ENCODE measurements at places on chromosomes 12 and 14.

- DNase-seq: no peak
Measured at GRCh38 chr14:95286645-95287044, 33.1 kb downstream of the CLMN start.

- DNase-seq: no peak
Measured at GRCh38 chr14:81679226-81679625, 145.6 kb upstream of the SEL1L start.

DNA sequence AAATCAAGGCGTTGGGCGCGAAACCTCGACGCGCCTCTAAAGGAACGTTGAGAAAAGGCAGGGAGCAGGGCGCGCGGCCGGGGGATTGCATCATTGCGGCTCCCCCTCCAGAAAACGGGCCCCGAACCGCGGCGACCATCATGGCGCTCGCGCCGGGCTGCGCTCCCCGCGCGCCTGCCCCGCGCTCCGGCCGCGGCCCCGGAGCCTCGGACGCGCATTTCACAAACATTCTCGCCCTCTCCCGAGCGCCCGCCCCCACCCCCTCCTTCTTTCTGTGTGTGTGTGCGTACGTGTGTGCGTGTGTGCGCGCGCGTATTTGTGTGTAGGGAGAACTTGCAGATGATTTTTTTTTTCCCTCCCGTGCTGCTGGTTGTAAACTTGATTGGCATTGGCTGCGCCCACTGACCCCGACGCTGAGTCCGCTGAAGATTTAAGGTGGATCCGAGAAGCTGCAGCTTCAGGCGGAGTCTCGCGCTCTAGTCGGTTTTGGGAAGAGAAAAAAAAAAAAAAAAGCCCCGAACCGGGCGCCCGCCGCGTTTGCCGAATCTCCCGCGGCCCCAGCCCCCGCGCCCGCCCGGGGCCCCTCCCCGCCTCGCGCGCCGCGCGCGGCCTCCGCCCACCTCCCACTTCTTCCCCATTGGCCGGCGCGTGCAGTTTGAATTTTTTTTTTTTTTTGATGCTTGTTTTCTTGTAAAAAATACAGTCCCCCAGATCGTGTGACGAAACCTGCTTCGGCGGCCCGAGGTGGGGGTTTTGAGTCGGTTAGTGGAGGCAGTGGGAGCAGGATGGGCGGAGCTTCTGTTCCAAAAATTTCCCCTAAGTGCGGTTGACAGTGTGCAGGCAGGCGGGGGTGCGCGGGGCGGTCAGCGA is 8.2 kb downstream of the CDKN1B start:
- peak; percentile 94 for DNase-seq

- DNase-seq: no peak
Measured at GRCh38 chr12:105613887-105614286, 283.4 kb downstream of the C12orf75 start.

DNA sequence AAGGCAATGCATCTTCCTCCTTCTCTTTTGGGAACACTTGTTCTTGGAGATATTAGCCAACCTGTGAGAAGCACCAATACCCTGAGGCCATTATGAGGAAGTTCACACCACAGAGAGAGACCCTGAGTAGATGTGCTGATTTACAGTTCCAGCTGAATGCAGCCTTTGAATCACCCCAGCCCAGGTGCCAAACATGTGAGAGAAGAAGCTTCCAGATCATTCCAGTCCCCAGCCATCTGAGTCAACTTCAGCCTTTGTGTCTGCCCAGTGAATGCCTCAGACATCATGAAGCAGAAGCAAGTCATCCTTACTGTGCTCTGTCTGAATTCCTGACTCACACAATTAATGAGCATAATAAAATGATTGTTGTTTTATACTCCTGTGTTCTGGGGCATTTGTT is 25.1 kb downstream of the C12orf42 start:
- no peak for DNase-seq

GRCh38 chr14:22448905-22449599 is 140.0 kb downstream of the DAD1 start:
- peak; percentile 39 for DNase-seq

DNA sequence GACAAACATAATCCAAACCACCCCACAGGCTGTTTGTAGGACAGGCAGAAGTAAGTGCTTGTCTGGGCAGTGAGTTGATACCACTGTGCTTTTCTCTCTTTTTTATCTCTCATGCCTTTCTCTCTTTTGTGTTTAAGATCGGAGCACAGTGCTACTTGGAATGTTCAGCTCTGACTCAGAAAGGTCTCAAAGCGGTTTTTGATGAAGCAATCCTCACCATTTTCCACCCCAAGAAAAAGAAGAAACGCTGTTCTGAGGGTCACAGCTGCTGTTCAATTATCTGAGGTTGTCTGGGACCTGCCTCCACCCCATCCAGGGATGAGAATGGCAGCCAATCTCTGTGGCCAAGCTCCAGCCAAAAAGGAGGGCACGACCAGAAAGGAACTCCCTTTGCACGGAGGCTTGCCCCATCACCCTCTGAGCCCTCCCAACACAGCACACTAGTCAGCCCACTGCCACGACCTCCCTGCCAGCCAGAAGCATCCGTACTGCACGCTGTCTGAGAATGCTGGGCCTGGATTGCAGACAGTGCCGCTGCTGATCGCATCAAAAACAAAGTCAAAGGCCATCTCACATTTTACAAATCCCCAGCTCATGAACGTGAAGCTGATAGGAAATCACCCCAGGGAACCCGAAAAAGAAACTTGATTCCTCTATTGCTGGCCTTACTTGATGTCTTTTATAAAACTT is 27.8 kb downstream of the GPHB5 start:
- no peak for DNase-seq

GRCh38 chr14:106094654-106095189 is 568.3 kb downstream of the TMEM121 start:
- no peak for DNase-seq

DNA sequence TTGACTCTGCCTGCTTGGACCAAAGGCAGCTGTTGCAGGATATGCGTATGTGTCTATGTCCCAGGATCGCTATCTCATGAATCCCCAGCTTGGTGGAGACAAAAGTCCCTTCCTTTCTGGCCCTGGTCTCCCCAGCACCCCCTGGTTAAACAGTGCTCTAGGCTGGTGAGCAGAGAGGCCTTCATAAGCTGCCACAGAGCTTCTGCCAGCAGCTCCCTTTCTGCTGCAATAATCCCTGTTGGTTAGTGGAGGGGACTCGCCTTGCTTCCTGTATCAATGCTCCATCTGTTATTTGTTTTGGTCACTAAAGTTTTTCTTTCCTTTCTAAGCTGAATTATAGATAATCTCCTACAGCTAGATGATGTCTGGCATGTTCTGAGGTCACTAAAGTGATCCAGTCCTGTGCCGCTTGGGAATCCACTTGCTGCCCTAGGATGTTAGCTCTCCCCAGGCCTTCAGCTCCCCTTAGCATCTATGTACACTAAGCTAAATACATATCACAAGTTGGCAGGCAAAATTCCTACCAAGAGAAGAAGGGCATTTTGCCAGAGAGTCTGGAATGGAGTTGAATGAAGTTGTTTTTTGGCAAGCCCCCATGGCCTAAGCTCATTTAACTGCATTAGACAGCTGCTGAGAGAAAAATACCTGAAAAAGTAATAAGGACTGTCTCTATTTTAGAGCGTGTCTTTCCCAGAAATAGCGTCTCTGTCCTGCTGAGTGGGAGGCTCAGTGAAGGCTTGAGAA is 47.8 kb downstream of the RDH12 start:
- DNase-seq: no peak

GRCh38 chr14:99687284-99688209 is 3.4 kb downstream of the CYP46A1 start:
- DNase-seq: no peak

DNA sequence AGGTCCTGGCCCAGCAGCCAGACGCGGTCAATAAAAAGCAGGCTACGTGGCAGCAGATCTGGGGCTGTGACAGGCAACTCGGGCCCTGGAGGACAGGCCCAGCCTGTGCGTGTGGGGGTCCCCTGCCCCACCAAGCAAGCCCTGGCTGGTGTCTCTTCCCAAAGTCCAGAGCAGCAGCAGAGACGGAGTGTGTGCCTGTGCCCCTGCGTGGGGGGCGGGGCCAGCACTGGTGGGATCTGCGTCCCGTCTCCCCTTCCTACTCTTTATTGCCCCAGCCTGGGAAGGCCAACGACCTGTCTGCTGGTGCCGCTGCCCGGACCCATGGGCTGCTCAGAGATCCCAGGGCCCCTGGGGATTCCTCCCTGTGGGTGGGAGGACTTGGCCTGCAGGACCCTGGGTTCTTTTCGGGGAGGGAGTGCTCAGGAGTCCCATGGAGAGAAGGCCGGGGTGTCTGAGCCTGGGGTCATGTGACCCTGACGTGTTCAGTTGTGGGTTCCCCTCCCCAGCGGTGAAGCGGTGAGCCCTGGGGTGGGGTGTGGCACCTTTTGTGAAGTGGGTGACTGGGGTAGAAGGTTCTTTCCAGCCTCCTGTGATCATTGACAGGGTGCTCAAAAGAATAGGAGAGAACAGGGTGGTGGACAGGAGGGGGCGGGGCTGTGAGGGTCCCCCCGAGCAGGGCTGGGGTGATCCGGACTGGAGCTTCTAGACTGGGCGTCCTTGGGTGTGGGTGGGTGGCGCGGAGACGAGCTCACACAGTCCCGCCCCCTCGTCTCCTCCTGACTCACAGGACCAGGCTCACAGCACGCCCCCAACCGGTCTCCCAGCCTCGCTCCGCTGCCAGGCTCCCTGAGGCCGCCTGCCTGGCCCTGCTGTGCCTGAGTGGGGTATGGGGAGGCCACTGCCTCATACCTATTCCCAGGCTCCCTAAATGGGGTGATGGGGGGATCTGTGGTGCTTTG is 22.4 kb downstream of the ASPG start:
- DNase-seq: no peak

DNA sequence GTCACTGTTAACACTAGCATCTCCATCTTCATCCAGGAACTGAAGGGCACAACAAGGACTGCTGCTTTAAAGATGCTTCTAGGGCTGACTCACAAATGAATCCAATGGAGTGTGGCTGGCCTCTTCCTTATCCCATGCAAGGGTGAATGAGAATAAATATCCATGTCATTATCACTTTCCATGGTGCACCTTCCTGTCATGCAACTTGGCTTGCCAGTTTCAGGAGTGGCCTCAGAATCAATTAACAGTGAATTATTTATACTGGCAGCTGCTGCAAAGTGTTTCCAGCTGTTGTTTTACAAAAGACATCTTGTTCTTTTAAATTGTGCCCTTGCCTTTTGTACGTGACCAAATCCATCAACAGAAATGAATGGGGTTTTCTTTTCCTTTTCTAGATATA is 499.3 kb upstream of the TMEM132C start:
- no peak for DNase-seq

DNA sequence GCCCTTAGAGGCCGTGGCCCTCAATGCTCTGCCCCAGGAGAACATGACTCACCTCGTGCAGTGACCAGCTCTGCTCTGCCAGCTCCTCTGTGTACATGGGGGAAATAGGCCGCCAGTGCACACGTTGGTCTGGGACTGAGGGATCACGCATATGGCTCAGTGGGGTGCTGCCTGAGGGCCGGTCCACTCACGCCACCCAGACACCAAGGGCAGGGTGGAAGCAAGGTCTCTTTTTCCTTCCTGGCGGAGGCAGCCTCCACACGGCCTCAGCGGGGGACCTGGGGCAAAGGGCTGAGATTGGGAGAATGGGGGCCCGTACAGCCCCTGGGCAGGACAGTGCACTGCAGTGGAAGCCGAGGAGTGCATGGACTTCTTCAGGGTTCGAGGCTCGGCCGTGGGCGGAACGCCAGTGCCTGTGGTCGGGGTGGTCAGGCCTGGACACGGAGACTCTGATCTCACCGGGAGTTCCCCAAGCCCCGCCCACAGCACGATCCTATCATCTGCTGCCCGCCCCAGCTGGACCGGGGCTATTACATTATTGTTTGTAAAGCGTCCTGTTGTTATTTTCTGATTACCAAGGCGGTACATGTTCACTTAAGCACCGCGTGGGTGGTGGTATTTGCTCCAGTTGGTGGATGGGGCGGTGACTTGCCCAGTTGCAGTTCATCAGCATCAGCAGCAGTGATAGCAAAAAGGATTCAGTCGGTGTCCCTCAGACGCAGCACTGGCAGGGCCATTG is 38.8 kb upstream of the TDRD9 start:
- DNase-seq: peak; percentile 41

DNA sequence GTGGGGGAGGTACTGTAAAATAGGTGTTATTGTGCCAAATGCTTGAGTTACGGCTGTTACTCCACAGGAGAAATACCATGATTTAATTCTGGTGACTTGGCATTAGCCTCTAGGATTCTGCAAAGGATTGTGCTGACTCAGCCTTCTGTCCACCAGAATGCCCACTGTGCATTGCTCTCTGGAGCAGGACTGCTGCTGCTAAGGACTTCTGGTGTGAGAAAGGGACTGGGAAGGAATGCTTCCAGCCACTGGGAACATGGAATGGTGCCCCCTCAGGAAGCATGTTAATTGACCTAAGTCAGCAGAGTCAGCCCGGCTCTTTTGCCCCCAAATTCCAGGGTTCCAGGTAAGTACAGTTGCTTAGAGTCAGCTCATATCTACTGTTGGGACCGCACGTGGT is 32.9 kb downstream of the ZFHX2 start:
- no peak for DNase-seq

- DNase-seq: no peak
Measured at GRCh38 chr14:105168093-105168420, 519 bp downstream of the JAG2 start.

DNA sequence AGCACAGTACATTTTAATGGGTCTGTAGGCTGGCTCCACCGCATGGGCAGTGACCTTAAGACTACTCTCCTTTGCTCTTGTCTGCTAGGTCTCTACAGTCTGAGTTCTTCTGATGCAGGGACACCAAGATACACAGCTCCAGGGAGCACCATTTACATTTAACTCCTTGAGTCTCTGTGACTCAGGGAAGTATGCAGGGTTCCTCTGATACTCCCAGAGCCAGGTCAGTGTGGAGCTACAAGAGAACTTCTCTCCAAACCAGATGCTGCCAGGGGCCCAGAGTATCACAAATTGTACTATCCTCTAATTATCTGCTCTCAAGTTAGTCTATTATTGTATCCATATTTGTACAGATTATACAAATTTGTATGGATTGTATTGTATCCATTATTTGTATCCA is 15.2 kb downstream of the ZFP36L1 start:
- no peak for DNase-seq

DNA sequence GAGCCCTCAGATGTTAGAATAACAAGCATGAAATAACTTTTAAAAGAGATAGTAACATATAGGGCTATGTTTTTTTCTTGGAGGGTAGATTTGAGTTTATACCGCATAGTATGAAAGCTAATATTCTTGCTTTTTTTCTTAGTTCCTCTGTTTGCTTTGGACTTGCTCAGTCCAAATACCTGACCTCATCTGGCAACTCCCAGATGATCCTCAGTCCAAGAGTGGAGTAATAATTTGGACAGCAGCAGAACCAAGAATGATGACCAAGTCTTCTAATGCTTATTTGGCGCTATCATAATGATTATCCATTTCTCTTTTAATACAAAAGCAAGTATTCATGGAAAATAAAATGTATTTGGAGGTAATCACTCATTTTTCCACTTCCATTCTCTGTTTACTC is 45.6 kb downstream of the GUCY2C start:
- DNase-seq: no peak

GRCh38 chr14:69580009-69580577 is 5.4 kb upstream of the CCDC177 start:
- DNase-seq: peak; percentile 60

DNA sequence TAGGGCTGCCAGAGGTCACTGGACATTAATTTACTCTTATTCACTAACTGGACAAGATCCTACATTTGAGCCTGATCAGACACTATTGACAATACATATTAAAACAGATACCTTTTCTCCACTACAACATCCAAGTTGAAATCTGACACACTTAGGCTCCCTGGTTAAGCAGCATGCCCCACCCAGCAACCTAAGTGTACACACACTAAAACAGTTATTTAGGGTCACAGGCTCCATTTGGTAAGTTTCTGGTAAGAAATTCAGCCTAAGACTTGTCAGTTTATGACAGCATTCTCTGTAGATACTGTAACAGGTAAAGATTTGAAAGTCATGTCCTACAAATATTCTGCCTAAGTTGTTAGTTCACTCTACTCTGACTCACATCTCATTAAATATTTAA is 12.3 kb upstream of the LLPH start:
- DNase-seq: no peak

Measured in suppressor macrophage treated with lipopolysaccharide for 4 hours (primary cell).